ENCODE measurements at places on chromosomes 11 and 22.

DNA sequence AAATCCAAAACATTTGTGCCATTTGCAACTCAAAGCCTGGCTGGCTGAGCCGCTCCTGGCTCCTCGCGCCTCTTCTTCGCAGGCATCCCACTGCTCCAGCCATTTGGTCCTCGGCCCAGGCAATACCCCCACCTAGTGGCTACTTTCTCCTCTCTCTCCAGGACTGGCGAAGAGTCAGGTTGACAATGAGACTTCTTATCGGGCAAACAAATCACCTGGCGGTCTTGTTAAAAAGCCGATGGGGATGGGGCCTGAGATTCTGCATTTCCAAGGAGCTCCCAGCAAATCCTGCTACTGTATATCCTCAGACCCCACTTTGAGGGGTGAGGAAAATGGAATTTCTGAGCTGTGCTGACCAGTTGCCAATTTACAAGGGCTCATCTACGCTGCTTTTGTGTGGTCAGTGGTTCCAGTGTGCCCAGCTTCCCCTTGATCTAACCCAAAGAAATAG lies 89.0 kb downstream of the ISX start:
- DNase-seq = no peak

DNA sequence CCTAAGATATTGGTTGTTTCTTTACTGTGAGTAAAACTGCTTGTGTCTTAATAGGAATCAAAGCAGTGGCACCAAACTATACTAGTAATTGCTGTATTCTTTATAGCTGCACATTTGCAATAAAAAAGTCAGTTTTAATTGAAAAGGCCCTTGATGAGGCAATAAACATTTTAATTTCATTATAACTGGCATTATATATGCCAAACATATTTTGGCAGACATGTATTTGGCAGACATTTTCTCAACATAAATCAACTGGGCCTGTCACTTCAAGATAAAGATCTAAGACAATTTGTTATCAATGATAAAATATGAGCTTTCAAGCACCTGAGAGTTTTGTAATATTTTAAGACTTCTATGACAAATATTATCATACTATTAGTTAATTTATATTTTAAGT lies 245.7 kb downstream of the SBF2 start:
- no peak for DNase-seq

GRCh38 chr11:45924927-45925326 lies 2.5 kb downstream of the LARGE2 start:
- DNase-seq = no peak

DNA sequence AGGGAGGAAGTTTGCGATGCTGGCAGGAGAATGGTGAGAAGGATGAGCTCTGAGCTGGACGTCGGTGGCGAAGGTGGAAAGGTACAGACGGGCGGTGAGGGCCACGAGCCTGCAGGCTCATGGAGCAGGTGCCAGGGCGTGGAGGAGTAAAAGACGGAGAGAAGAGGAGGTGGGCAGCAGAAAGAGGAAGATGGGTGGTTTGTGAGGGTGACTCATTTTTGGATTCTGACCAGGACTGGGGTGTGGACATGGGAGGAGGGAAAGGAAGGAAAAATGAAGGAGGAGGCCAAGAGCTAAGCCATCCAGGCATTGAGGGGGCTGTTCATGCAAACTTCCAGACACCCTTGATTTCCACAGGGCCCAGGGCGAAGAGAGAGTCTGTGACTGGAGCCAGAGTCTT lies 3.5 kb downstream of the ZDHHC24 start:
- DNase-seq = no peak

- no peak for DNase-seq
Measured at GRCh38 chr11:80239217-80239616, 798.4 kb upstream of the TENM4 start.

- DNase-seq = no peak
Measured at GRCh38 chr11:71446942-71447688, 1.1 kb downstream of the DHCR7 start.

- DNase-seq = no peak
Measured at GRCh38 chr22:30989474-30989873, 20.4 kb downstream of the TUG1 start.

GRCh38 chr11:107882095-107882820 lies 23.7 kb upstream of the SLC35F2 start:
- DNase-seq = no peak

DNA sequence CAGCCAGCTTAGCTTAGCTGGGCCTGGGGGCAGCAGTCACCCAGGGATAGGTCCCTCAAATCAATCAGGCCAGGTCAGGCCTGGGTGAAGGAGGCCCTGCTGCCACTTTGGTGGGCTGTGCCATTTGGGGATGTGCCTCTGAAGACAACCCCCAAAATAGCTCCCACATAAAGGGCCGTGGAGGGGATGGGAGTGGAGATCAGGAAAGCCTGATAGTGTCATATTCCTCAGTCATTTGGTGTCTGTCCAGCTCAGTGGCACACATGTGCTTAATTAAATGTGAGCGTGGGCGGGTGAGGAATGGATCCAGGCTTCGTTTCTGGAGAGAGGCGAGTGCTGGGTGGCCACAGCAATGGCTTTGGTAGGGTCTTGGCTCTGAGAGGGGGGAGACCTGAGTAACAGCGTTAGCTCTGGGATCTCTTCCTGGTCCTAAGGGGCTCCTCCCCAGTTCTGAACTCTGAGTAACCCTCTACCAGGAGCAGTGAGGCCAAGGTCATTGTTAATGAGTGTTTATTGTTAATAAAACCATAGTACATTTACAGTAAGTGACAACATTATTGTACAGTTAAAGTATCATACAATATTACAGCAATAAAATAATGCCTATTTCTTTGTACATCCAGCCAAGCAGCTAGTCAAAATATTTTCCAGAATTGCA lies 45.2 kb downstream of the NAT10 start:
- DNase-seq = no peak

All from activated T-cell treated with anti-CD3 and anti-CD28 coated beads, Interleukin-2, amount 50 U/mL, for 1 hour (primary cell).